ENCODE measurements at places on chromosomes 4 and X. TPM values are rescaled to one million over a fixed set of nuclear protein-coding genes. Genes with fewer than 3 reads are reported as not detected.

RAB9A gene
- 24.7 TPM for total RNA-seq

FUNDC1 gene
- total RNA-seq, result 10.8 TPM

TCEAL5 gene
- total RNA-seq, result not detected

- H3K4me1 ChIP-seq, result peaks cover 7% of the 10 kb centered on the region
- no peak overlapping the region for H3K4me3 ChIP-seq
- no peaks in the 10 kb centered on the region for H3K36me3 ChIP-seq
Observed at GRCh38 chrX:9349572-9350494, 115.0 kb upstream of the TBL1X start.

DNA sequence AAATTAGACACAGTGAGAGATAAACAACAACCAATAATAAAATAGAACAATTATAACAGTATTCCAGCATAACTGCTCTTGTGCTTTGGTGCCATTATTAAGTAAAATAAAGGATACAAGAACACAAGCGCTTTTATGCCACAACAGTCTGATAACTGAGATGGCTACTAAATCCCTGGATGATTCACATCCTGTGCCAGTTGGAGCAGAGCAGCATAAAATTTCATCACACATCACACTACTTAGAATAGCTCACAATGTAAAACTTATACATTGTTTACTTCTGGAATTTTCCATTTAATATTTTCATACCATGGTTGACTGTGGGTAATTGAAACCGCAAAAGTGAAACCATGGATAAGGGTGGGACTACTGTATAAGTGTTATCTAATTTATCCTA lies 399.9 kb upstream of the CNKSR2 start:
- DNase-seq, result no peak
- no peak overlapping the region for H3K27ac ChIP-seq

TCEAL6 gene
- total RNA-seq, result not detected

Measured in spleen (tissue), 13 donors.